Cardiac septum (tissue), 1 donor: ENCODE measurements at places on chromosomes 1 and 21. TPM values are rescaled to one million over a fixed set of nuclear protein-coding genes. Genes with fewer than 3 reads are reported as not detected.

Gene NGF
- 2.1 TPM for total RNA-seq

Gene PALMD
- 67.0 TPM for total RNA-seq

Gene TMEM82
- not detected for total RNA-seq

Gene TFAP2E
- total RNA-seq = 0.48 TPM

Gene OR2T11
- not detected for total RNA-seq

Gene SLC22A15
- total RNA-seq = 9.8 TPM

Gene ZMYND12
- 1.6 TPM for total RNA-seq

Gene ARMH1
- 0.70 TPM for total RNA-seq

Gene TPR
- total RNA-seq = 82.6 TPM

Gene PADI2
- 1.3 TPM for total RNA-seq

Gene MRPS15
- 71.7 TPM for total RNA-seq

Gene L1TD1
- 0.67 TPM for total RNA-seq

Gene PROX1
- total RNA-seq = 110 TPM

Gene DCST2
- total RNA-seq = 0.51 TPM

Gene GALNT2
- 29.3 TPM for total RNA-seq

Gene DMAP1
- 27.7 TPM for total RNA-seq

Gene MIGA1
- 11.1 TPM for total RNA-seq

Gene MROH7
- 14.3 TPM for total RNA-seq

Gene IL19
- not detected for total RNA-seq

Gene SLC19A2
- 5.1 TPM for total RNA-seq

Gene LCE1B
- total RNA-seq = not detected

Gene SPRR2F
- total RNA-seq = not detected

Gene KDF1
- not detected for total RNA-seq

Gene ITGB2
- 11.5 TPM for total RNA-seq

Gene DDR2
- 20.0 TPM for total RNA-seq

Gene SMIM1
- total RNA-seq = 8.0 TPM

Gene FH
- 192 TPM for total RNA-seq

Gene PLEKHN1
- total RNA-seq = not detected

Gene TFF1
- total RNA-seq = not detected

Gene FNBP1L
- total RNA-seq = 13.5 TPM

Gene SLC1A7
- total RNA-seq = 0.43 TPM

Gene GFI1
- total RNA-seq = 0.19 TPM

Gene ICOSLG
- total RNA-seq = 1.5 TPM

Gene FCRL3
- 0.22 TPM for total RNA-seq

Gene OR2T10
- not detected for total RNA-seq

Gene SYCP1
- total RNA-seq = not detected
